ENCODE measurements at places on chromosomes 7 and 10. TPM values are rescaled to one million over a fixed set of nuclear protein-coding genes. Genes with fewer than 3 reads are reported as not detected.

Gene ZNF365
- polyA plus RNA-seq, result 20.5 TPM

Gene RBP3
- polyA plus RNA-seq, result 0.29 TPM

Gene HOXA7
- 111 TPM for polyA plus RNA-seq

Gene CTAGE6
- polyA plus RNA-seq, result not detected

Gene CCSER2
- polyA plus RNA-seq, result 73.8 TPM

Gene PON1
- polyA plus RNA-seq, result 1.2 TPM

Gene DGKI
- polyA plus RNA-seq, result 12.4 TPM

Gene BLNK
- 5.1 TPM for polyA plus RNA-seq

Gene KAT6B
- 33.7 TPM for polyA plus RNA-seq

Gene ENKUR
- polyA plus RNA-seq, result 21.2 TPM

Gene ATOH7
- polyA plus RNA-seq, result 0.99 TPM

Gene SEMA3A
- 20.7 TPM for polyA plus RNA-seq

Gene DPYSL4
- 96.1 TPM for polyA plus RNA-seq

Gene WDFY4
- polyA plus RNA-seq, result 3.3 TPM

Gene SFTPA1
- polyA plus RNA-seq, result not detected

Gene MOSPD3
- 54.7 TPM for polyA plus RNA-seq

Gene RBP4
- polyA plus RNA-seq, result 7.3 TPM

Gene LRRC18
- polyA plus RNA-seq, result 0.62 TPM

Measured in spinal cord (tissue), 10 donors.